ENCODE measurements at places on chromosomes 4 and X.

DNA sequence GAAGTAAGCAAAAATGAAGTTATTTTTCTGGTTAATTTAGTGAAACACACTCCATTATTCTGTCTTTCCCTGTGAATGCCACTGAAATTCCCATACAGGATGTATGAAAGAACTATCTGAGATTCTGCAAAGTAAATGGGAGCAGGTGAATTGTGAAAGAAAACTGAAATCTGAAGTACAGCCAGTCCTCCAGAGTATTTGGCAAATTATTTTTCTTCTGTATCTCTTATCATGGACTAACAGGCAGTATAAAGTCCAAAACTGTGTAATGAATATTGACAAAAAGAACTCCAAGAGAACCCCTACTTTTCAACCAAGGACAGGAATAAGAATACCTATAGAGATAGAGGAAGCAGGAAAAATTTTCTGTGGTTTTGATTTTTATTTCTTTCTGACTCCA is 40.8 kb upstream of the AR start:
- DNase-seq, result no peak

- DNase-seq, result no peak
Observed at GRCh38 chr4:45944000-45944399, 179.9 kb downstream of the GABRG1 start.

GRCh38 chrX:37472836-37473235 is 98.6 kb upstream of the LANCL3 start:
- DNase-seq, result no peak

DNA sequence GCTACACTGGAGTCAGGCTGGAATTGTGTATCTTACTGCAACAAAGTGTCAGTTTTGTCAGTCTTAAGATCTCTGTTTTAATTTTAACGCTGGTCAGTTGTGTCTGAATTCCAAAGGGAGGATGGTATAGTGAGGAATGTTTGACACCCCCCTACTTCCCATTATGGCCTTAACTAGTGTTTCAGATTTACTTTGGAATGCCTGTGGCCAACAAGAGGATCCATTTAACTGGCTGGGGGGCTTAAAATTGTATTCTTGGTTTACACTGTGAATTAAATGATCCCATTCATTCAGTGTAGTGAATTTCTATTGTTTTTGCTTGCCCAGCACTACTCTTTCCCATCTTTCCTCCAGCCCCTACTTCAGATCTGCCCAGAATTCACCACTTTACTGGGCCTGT is 75.8 kb upstream of the IQCM start:
- DNase-seq, result no peak

DNA sequence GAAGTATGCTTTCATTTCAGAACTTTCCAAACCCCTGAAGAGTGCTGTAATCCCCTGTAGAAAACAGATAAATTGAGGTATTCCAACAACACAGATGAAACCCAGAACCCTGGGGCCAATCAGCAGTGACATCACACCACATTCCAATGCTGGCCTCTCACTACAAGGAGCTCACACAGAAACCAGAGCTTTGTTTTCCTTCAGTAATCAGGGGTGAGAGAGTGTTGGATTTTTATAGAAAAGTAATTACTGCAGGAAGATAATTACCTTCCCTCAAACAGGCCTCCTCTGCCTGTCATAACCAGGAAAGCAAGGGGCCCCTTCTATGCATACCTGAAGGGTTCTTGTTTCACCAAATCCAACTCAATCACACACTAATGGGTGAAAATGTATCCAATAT is 246.2 kb downstream of the SCFD2 start:
- DNase-seq, result peak; percentile 66

DNA sequence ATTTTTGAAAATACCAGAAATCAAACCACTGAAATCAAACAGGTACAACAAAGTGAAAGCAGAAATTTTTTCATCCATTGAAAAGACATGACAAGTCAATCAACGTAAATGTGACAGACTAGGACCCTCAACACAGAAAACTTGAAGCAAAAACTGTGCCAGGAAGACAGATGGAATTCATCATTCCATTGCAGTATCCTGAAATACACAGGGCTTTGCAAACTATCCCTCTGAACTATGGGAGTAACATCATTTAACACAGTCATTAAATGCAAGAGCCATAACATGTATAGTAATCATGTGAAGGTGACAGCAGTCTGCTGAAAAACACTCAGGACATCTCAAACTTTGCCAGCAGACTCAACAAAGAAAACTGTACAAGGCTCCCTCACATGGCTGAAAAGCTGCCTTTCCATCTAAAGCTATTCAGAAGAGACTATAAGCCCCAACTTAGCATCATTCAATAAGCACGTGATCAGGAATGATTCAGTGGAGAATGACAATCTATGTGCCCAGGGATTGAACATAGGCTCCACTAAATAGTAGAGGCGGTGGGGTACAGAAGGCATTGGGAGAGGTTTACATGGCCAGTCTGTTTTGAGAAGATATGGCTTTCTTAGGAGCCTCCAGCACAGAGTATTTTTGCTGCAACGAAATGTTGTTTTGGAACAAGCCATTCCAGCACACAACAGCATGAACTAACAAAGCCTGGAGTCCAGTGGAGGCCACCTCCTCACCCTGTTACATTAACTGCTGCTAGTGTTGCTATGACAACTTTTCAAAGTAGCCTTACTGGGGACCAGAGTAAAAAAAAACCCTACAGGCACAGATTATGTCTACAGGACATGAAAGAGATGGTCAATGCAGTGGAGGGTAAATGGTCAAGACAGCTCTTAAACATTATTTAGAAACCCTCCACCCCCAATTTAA is 274.5 kb upstream of the NOCT start:
- no peak for DNase-seq

- DNase-seq, result no peak
Observed at GRCh38 chr4:187362937-187363857, 632.4 kb upstream of the ZFP42 start.

GRCh38 chrX:9482408-9482807 is 17.6 kb downstream of the TBL1X start:
- DNase-seq, result no peak

DNA sequence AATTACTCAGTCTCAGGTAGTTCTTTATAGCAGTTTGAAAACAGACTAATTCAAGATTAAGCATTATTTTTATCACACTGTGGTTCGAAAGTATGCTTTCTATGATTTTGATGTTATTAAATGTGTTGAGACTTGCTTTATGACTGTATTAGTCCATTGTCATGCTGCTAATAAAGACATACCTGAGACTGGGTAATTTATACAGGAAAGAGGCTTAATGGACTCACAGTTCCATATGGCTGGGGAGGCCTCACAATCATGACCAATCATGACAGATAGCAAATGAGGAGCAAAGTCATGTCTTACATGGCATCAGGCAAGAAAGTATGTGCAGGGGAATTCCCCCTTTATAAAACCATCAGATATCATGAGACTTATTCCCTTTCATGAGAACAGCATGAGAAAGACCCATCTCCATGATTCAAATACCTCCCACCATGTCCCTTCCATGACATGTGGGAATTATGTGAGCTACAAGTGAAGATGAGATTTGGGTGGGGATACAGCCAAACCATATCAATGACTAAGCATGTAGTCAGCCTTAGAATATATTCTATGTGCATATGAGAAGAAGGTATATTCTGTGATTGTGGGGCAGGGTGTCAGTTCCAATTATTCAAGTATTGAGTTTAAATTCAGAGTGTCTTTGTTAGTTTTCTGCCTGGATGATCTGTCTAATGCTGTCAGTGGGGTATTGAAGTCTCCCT is 44.6 kb upstream of the UGT2A1 start:
- DNase-seq, result peak; percentile 24

Data from fibroblast of mammary gland (primary cell).